Activated T-cell treated with anti-CD3 and anti-CD28 coated beads, Interleukin-2, amount 50 U/mL, for 72 hours (primary cell): ENCODE measurements at places on chromosomes 11 and 22. TPM values are rescaled to one million over a fixed set of nuclear protein-coding genes. Genes with fewer than 3 reads are reported as not detected.
A peak's percentile ranks its signal among the peaks of the same experiment; 100 is the strongest.

IRAG1 gene
- total RNA-seq: 0.09 TPM

RIMBP3C gene
- total RNA-seq: 0.19 TPM

OR8D4 gene
- total RNA-seq: not detected

OR52H1 gene
- not detected for total RNA-seq

LIPT2 gene
- 5.1 TPM for total RNA-seq

PKDREJ gene
- total RNA-seq: not detected

GRCh38 chr11:110587972-110588371, 124.3 kb downstream of the ARHGAP20 start:
- H3K4me1 ChIP-seq: no peaks in the 10 kb centered on the region
- H3K4me3 ChIP-seq: no peak overlapping the region
- H3K27me3 ChIP-seq: peaks cover 8% of the 10 kb centered on the region
- no peak for DNase-seq
- no peaks in the 10 kb centered on the region for H3K36me3 ChIP-seq

DNA sequence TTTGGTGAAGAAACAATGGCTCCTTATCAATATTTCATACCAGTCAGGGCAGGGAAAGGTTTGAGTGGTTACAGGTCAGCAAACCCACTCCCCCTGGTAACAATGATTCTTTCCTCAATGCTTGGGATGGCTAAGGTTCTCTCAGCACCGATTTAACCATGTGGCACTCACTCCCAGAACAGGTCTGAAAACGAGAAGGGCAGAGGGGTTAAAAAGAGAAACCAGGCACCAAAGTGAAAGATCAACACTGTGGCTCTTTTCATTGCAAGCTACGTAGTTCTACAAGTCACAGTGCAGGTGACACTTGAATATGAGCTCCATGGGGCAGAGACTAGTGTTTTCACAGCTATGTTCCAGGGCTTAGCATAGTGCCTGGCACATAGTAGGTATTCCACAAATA, 132.4 kb downstream of the PLEKHA7 start:
- H3K36me3 ChIP-seq: no peaks in the 10 kb centered on the region
- H3K4me1 ChIP-seq: peaks cover 9% of the 10 kb centered on the region
- H3K27me3 ChIP-seq: peaks cover 8% of the 10 kb centered on the region
- no peak overlapping the region for H3K27ac ChIP-seq

DNA sequence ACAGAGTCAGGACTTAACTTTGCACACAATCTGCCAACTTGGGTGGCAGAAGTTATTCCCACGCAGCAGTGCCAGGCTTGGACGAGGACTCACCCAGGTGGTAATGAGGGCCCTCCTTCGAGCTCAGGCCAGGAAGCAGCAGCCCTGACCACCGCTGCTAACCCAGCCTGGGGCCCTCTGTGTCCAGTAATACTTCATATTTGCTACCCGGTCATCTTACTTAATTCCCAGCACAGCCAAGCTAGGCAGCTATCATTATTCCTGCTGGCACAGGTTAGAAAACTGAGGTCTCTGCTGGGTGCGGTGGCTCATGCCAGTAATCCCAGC, 15.4 kb upstream of the LRP5 start:
- H3K27ac ChIP-seq: no peak overlapping the region
- DNase-seq: no peak
- no peaks in the 10 kb centered on the region for H3K4me1 ChIP-seq
- H3K36me3 ChIP-seq: no peaks in the 10 kb centered on the region
- H3K27me3 ChIP-seq: no peaks in the 10 kb centered on the region

- H3K27ac ChIP-seq: no peak overlapping the region
- no peak for DNase-seq
- no peaks in the 10 kb centered on the region for H3K36me3 ChIP-seq
- no peak overlapping the region for H3K4me3 ChIP-seq
- no peaks in the 10 kb centered on the region for H3K27me3 ChIP-seq
- H3K4me1 ChIP-seq: no peaks in the 10 kb centered on the region
Measured at GRCh38 chr11:69365558-69365957, 71.6 kb downstream of the MYEOV start.

- DNase-seq: no peak
- no peaks in the 10 kb centered on the region for H3K36me3 ChIP-seq
- H3K27me3 ChIP-seq: no peaks in the 10 kb centered on the region
- H3K4me1 ChIP-seq: no peaks in the 10 kb centered on the region
- no peak overlapping the region for H3K4me3 ChIP-seq
Measured at GRCh38 chr11:15779518-15779917, 576.8 kb downstream of the SOX6 start.

- peaks cover 2% of the 10 kb centered on the region for H3K36me3 ChIP-seq
- H3K27me3 ChIP-seq: peaks cover 10% of the 10 kb centered on the region
- no peak for DNase-seq
- H3K4me3 ChIP-seq: no peak overlapping the region
Measured at GRCh38 chr22:29190051-29190450, 15.6 kb upstream of the EMID1 start.

GRCh38 chr11:133133606-133134005, 398.7 kb downstream of the OPCML start:
- no peaks in the 10 kb centered on the region for H3K4me1 ChIP-seq
- H3K27ac ChIP-seq: no peak overlapping the region
- no peaks in the 10 kb centered on the region for H3K36me3 ChIP-seq
- no peak overlapping the region for H3K4me3 ChIP-seq
- DNase-seq: no peak
- peaks cover 7% of the 10 kb centered on the region for H3K27me3 ChIP-seq

GRCh38 chr11:61718621-61719302, 33.7 kb upstream of the MYRF start:
- peaks cover 6% of the 10 kb centered on the region for H3K27me3 ChIP-seq
- no peak overlapping the region for H3K4me3 ChIP-seq
- DNase-seq: no peak

GRCh38 chr11:36744375-36745168, 146.5 kb upstream of the RAG2 start:
- H3K4me1 ChIP-seq: peaks cover 7% of the 10 kb centered on the region
- H3K27ac ChIP-seq: no peak overlapping the region
- no peak overlapping the region for H3K4me3 ChIP-seq
- no peaks in the 10 kb centered on the region for H3K36me3 ChIP-seq

DNA sequence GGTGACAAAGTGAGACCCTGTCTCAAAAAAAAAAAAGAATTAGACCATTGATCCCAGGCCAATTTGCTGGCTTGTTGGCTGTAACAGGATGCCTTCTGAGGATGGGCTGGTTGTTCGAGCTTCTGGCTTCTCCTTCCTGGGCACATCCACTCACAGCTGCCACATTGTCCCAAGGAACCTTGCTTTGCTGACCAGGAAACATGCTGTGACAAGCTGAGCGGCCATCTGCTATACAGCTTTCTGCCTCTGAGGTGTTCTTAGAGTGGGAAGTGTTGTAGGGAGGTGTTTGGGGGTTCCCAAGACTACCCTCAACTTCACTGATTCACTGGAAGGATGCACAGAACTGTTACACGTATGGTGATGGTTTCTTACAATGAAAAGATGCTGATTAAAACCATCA, 6.5 kb downstream of the SNAP29 start:
- no peak overlapping the region for H3K4me3 ChIP-seq
- H3K36me3 ChIP-seq: peaks cover 2% of the 10 kb centered on the region
- H3K27me3 ChIP-seq: no peaks in the 10 kb centered on the region
- H3K4me1 ChIP-seq: peaks cover 43% of the 10 kb centered on the region

DNA sequence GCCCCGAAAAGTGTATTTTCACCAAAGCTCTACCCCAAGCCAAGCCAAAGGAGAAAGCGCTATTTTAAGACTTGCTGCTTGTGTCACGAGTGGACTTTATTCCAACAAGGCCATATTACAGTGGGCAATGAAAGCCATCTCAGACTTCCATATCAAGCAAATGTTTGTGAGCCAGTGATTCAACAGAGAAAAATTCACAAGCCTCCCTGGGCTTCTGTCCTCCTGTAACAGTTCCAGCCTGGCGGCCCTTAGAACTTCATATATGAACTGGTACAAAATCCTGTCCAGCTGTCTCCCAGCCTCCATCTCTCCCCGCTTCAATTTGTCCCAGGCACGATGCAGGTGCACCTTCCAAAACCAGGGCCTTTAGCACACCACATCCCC, 11.2 kb downstream of the LARGE1 start:
- no peak overlapping the region for H3K4me3 ChIP-seq
- no peaks in the 10 kb centered on the region for H3K36me3 ChIP-seq
- H3K4me1 ChIP-seq: no peaks in the 10 kb centered on the region
- no peak overlapping the region for H3K27ac ChIP-seq

DNA sequence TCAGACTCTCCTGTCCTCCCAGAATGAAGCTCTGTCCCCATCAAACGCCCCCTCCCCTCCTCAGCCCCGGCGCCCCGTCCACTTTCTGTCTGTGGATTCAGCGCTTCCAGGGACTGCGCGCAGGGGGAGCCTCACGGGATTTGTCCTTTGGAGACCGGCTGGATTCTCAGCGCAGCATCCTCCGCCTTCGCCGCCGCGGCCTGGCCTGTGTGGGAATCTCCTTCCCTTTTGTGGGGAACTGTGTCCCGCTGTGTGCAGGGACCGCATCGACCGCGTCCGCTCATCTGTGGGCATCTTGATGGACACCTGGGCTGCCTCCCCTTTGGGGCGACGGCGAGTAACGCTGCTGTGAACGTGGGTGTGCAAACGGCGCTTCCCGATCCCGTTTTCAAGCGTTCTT, 1.1 kb upstream of the SCT start:
- H3K27me3 ChIP-seq: peaks cover 23% of the 10 kb centered on the region
- H3K36me3 ChIP-seq: peaks cover 7% of the 10 kb centered on the region
- peak overlapping the region; percentile 31 for H3K27ac ChIP-seq
- peaks cover 23% of the 10 kb centered on the region for H3K4me1 ChIP-seq
- no peak for DNase-seq

GRCh38 chr11:123801765-123802164, 4.4 kb downstream of the OR6M1 start:
- H3K4me1 ChIP-seq: no peaks in the 10 kb centered on the region
- no peak overlapping the region for H3K4me3 ChIP-seq
- H3K36me3 ChIP-seq: no peaks in the 10 kb centered on the region
- H3K27ac ChIP-seq: no peak overlapping the region
- no peaks in the 10 kb centered on the region for H3K27me3 ChIP-seq
- DNase-seq: no peak

GRCh38 chr11:82924522-82925224, 23.1 kb downstream of the DDIAS start:
- H3K4me3 ChIP-seq: no peak overlapping the region
- no peaks in the 10 kb centered on the region for H3K27me3 ChIP-seq
- peaks cover 8% of the 10 kb centered on the region for H3K36me3 ChIP-seq
- no peak overlapping the region for H3K27ac ChIP-seq

- DNase-seq: no peak
- no peaks in the 10 kb centered on the region for H3K4me1 ChIP-seq
- H3K4me3 ChIP-seq: no peak overlapping the region
- H3K27me3 ChIP-seq: peaks cover 9% of the 10 kb centered on the region
- no peak overlapping the region for H3K27ac ChIP-seq
Measured at GRCh38 chr11:119520400-119520799, 97.4 kb upstream of the THY1 start.

DNA sequence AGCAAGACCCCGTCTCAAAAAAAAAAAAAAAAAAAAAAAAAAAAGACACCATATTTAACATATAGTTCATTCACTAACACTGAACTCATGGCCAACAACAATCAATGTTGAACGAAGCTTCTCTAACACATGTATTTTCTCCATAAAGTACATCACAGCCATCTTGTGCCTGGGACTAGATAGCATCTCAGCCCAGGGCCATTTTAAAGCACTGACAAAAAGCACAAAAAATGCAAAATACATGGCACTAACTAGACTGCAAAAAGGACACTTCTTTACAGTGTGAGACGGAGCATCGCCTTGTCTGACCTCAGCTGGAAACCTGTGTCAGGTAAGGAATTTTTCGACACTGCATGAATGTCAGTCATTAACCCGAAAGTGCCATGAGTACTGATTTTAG, 23.3 kb downstream of the KIAA0930 start:
- no peak overlapping the region for H3K27ac ChIP-seq
- H3K4me1 ChIP-seq: peaks cover 13% of the 10 kb centered on the region
- H3K4me3 ChIP-seq: no peak overlapping the region
- no peaks in the 10 kb centered on the region for H3K36me3 ChIP-seq
